Endothelial cell of coronary artery (primary cell): ENCODE measurements at places on chromosomes 6 and 20. TPM values are rescaled to one million over a fixed set of nuclear protein-coding genes. Genes with fewer than 3 reads are reported as not detected.

Gene HLA-DOB
- 0.47 TPM in 1 of 2 replicates, not detected in the other for total RNA-seq

Gene DCDC2
- not detected in 2 replicates for total RNA-seq

Gene NEU1
- total RNA-seq, result 38.6 and 40.2 TPM in 2 replicates

Gene MYCT1
- 104 and 116 TPM in 2 replicates for total RNA-seq

Gene COL19A1
- total RNA-seq, result not detected in 2 replicates

Gene PSORS1C2
- total RNA-seq, result not detected in 2 replicates

Gene PRR3
- total RNA-seq, result 3.6 and 3.8 TPM in 2 replicates

Gene CHRNA4
- not detected in 2 replicates for total RNA-seq

Gene PRSS35
- total RNA-seq, result 0.09 TPM in 2 replicates

Gene SLC22A7
- not detected in 2 replicates for total RNA-seq

Gene PAX1
- total RNA-seq, result not detected in 2 replicates

Gene SGK2
- total RNA-seq, result 0.09 TPM in 2 replicates
